ENCODE measurements at places on chromosomes 12 and 14.

DNA sequence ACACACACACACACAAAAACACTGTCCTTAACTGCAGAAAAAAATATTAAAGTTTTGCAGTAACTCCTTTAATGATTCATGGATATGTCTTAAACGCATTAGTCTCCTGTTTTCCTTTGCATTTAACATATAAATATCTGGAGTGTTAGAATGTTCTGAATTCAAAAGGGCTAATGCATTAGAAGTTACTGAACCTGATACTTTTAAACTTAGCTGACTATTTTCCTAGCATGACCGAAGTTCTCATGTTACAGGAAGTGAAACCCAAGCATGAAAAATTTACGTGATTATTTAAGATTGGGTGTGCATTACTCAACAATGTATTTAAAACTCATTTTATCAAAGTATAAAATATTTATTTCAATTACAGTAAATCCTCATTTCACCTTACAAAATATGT lies 791.2 kb downstream of the FLRT2 start:
- no peak for DNase-seq

DNA sequence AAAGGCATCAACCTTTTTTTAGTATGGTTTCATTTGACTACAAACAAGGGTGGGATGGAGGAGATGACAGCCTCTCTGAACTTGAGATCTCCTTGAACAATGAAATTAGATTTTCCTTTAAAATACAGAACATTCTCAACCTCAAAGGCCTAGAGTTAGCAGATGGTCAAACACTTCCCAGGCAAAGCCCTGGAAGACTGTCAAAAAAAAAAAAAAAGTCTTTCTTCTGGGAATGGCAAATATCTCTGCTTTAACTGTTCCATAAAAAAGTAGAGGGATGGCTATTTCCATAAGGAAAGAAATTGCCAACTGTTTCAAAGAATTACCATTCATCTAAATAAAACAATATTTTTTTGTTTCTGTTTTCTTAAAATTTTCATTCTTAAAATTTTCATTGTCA lies 870.8 kb downstream of the GALC start:
- DNase-seq, result no peak

- DNase-seq, result no peak
Measured at GRCh38 chr14:50362764-50363713, 33.6 kb downstream of the CDKL1 start.

DNA sequence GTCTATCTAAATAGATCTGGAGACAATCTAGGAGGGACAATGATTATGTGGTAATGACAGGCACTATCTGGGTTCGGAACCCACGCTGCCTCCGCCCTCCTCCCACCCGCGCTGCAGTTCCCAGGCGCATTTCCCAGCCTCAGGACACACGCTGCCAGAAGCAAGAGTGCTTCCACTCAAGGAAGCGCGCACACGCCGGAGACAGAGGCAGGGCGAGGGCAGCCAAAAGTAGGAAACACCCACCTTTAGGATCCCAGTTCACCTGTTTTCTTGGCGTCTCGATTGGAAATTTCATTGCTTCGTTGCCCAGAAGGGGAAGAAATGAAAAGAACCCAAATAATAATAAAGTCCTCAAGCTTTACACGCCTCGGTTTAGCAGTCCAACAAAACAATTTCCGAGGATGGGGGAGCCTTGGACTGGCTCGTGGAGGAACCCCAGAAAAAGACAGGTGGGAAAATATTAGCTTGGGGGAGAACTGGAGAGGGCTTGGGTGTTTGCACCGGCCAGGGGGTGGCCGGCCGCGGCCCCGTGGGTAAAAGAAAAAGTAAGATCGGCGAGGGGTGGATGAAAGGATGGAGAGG lies 474 bp downstream of the KCNK10 start:
- no peak for DNase-seq

DNA sequence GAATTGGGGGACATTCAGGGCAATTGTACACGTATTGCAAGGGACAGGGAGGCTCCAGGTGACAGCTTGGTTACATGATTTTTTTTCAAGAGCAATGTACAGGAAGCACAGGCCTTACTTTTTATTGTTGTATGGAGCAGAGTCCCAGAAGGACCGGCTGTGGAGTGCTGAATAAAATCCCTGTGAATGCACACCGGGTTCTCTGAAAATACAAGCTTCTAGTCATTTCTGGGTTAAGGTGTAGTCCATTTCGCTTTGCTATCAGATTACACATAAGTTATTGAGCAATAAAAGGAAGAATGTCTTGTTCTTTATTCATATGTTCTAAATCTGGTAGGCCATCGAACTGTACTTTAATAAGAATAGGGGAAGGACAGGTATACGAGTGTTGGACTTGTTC lies 52.2 kb downstream of the PDE3A start:
- DNase-seq, result no peak

GRCh38 chr14:105891221-105891602 lies 364.8 kb downstream of the TMEM121 start:
- DNase-seq, result no peak

DNA sequence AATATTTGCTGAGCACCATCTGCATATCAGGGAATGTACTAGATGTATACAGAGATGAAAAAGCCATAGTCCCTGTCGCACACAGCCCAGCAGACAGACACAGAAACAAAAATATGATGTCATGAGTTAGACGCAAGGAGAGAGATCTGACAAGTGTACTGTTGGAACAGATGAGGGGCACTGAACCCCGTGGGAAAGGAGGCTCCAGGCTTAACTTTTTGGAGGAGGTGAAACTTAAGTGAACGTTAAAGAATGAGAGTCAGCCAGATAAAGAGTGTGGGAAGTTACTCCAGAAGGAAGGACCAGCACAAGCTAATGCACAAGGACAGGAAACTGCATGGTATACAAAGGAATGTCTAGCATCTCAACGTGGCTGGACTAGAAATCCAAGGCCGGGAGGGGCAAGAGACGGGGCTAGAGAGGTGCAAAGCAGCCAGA lies 2.5 kb upstream of the ACTN1 start:
- DNase-seq, result no peak

- DNase-seq, result no peak
Measured at GRCh38 chr12:57131896-57132744, 3.8 kb downstream of the LRP1 start.

DNA sequence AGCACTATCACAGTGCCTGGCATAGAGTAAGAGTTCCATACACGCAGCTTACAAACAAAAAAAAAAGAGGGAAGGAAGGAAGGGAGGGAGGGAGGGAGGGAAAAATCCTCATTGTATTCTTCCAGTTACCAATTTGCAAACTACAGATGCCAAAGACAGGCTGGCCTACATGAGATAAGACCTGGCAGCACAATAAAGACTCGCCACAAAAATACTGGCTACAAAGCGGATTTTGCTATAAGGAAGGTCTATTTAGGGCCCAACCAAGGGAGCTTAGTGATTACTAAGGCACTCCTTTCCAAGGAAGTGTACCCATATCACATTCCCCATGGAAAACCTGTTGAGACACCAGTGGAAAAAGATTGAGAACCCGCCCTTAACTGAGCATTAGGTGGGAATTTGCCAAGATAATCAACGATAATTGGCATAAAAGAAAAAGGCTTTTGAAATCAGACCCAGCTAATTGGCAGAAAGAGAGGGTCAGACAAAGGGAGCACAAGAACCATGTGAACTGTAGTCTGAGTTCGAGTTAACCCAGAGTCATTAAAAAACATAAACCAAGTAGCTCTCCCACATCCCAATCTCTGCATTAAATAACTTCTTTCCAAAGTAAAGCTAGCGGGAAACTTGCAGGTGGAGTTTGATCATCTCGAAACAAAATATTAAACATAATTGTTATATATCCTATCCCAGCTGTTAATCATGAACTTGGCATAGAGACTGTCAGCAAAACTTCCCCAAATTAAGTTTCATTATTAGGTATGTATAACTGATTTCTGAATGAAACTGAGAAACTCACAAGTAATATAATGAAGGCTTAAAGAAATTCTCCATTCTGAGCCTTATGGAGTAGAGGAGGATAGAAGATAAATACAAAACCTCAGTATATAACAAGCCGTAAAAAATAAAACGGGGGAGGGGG lies 50.1 kb downstream of the PHLDA1 start:
- DNase-seq, result no peak

DNA sequence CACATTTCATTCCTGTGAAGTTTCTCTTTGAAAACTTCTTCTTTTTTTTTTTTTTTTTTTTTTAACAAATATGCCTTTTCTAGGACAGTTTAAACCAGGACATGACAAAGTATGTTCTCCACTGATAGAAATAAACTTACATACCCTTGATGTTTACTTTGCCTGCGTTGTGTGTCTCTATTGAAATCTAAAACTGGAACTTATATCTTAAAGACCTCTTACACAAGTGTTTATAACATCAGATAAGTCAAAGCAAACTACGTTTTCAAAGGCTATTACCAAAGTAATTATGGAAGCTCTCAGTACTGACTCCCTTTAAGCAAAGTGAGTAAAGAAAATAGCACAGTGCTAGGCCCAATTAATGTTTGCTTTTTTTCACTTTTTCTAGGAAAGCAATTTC lies 30.6 kb upstream of the ISM2 start:
- DNase-seq, result no peak

DNA sequence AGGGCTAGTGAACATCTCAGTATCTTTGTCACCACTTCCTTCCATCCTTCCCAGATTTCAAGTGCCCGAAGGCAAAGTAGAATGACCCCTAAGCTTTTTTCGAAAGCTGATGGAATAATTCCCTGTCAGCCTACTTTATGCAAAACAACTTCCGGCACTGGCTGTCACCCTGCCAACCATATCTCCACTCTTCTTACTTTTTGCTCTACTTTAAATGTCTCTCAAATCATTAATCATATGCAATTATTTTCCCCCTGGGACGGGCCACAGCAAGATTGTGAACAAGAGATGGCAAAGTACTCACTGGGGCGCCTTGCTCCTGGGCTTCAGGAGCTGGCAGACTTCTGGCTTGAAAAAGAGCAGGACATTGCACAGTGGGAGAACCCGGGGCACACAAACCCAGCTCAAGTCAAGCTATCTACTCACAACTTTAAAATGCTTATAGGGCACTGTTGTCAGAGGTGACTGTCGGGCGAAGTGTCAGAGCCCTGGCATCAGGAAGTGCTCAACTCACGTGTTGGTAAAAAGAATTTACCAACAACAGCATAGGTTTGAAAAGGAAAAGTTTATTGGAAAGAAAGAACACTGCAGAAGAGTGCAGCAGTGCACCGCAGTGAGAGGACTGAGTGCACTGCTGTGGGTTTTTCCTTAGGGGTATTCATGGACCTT lies 373.5 kb downstream of the PAWR start:
- DNase-seq, result no peak

DNA sequence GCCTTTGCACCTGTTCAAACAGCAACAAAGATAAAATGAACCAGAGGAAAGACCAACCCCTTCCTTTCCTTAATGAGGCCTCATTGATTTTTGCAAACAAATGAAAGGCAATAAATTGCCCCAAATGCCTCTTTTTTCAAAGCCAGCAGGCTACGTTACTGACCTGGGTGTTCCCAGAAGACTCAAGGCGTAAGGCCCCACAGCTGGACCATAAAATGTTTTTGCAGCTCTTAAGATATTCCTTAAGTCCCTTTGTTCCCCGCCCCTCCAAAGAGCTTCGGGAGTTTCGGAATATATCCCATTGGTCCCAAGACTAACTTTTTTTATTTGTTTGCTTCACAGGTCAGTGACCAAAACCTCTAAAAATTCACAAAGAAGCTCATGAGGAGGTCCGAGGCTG lies 462.9 kb upstream of the PRICKLE1 start:
- no peak for DNase-seq

DNA sequence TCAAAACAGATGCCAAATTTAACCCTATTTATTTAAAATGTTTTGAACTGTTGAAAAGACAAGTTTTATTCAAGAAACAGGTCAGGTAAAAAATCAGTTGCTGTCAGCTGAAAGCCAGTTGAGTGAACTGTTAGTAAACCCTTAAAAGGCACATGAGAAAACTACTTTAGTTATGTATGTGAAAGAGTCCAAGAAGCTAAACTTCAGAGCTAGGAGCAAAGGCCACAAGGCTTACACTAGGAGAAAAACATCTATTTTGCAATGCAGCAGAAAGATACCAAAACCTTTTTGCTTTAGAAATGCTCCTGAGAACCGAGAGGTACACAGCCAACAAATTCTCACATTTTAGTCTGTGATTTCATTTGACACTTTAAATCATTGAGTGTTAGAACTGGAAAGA lies 375.2 kb downstream of the FSCB start:
- no peak for DNase-seq

DNA sequence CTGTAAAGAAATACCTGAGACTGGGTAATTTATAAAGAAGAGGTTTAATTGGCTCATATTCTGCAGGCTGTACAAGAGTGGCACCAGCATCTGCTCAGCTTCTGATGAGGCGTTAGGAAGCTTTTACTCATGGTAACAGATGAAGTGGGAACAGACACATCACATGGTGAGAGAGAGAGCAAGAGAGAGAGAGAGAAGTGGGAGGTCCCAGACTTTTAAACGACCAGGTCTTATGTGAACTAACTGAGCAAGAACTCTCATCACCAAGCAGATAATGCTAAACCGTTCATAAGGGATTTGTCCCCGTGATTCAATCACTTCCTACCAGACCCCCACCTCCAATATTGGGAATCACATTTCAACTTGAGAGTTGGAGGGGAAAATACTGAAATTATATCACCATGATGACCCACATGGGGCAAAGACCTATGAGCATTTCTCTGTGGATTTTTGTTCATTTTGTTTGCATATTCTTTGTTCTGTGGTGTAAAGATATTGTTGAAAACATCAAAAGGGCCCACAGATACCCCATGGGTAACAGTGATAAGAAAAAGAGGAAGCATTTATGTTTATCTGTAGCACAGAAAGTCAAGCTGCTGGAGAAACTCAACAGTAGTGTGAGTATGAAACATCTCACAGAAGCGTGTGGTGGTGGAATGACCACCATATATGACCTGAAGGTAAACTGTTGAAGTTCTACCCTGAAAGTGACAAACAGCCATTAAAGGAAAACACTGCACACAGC lies 135.2 kb upstream of the PDE3A start:
- DNase-seq, result no peak

GRCh38 chr12:105409801-105410471 lies 79.4 kb downstream of the C12orf75 start:
- no peak for DNase-seq

- DNase-seq, result no peak
Measured at GRCh38 chr12:57757771-57758170, 2.9 kb downstream of the MARCHF9 start.

- DNase-seq, result no peak
Measured at GRCh38 chr12:97813301-97813700, 350.7 kb downstream of the RMST start.

- no peak for DNase-seq
Measured at GRCh38 chr12:51377099-51377984, 13.9 kb downstream of the GALNT6 start.

- DNase-seq, result no peak
Measured at GRCh38 chr14:68241862-68242487, 422.4 kb downstream of the RAD51B start.

Measured in activated gamma-delta T cell (primary cell).